Fibroblast of the aortic adventitia (primary cell): ENCODE measurements at places on chromosomes 1 and 21. TPM values are rescaled to one million over a fixed set of nuclear protein-coding genes. Genes with fewer than 3 reads are reported as not detected.

Gene CYP2J2
- total RNA-seq = 0.09 TPM in 1 of 2 replicates, not detected in the other

Gene CELA2B
- total RNA-seq = not detected in 2 replicates

Gene MRPS15
- total RNA-seq = 26.0 and 56.2 TPM in 2 replicates

- no peak for DNase-seq
Measured at GRCh38 chr21:44893948-44894656, 20.6 kb upstream of the PTTG1IP start.

- DNase-seq = no peak
Measured at GRCh38 chr21:37968744-37969143, 52.5 kb upstream of the KCNJ6 start.

DNA sequence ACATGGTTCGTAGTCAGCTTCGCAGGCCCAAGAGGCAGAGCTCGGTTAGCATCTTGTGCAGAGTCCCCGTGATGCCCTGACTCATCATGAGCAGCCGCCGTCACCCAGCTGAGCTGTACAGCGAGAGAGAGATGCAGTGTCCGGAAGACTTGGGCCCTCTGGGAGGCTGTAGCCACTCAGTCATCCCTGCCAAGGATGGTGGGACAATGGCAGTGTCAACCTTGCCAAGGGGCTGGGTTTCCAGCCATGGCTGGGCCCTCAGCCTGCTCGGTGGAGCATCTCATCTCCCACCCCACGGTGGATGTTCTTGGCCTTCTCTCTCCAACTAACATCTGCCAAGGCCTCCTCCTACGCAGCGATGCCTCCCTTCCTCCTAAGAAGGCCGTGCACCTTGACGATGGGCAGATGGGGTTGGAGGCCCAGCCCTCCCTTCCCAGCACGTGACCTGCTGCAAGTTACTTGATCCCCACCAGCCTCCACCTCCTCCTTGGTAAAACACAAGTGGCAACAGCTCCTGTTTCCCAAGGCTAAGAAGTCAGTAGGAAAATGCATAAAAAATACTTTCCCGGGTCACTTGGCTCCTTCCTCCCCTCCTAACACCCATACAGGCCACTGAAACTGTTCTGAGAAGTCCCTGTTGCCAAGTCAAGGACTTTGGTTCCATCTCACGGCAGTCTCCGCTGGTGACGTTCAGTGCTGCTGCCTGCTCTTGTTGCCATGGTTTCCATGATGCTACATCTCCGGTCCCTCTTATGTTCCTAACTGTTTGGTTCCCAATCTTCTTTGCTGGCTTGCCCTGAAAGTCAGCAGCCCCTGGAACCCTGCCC is 384.7 kb upstream of the VAMP3 start:
- DNase-seq = no peak

- DNase-seq = no peak
Measured at GRCh38 chr1:100342348-100342747, 10.0 kb upstream of the CDC14A start.

DNA sequence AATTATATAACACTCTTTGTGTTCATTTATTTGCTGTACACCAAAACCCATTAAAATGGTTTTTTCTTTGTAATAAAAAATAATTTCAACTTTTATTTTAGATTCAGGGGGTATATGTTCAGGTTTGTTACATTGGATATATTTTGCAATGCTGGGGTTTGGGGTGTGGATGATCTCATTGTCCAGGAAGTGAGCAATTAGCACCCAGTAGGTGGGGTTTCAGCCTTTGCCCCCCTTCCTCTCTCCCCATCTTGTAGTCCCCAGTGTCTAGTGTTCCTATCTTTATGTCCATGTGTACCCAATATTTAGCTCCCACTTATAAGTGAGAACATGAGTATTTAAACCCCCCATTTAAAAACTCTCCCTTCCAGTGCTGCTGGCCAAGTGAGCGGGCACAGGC is 184.6 kb downstream of the RHOU start:
- no peak for DNase-seq

DNA sequence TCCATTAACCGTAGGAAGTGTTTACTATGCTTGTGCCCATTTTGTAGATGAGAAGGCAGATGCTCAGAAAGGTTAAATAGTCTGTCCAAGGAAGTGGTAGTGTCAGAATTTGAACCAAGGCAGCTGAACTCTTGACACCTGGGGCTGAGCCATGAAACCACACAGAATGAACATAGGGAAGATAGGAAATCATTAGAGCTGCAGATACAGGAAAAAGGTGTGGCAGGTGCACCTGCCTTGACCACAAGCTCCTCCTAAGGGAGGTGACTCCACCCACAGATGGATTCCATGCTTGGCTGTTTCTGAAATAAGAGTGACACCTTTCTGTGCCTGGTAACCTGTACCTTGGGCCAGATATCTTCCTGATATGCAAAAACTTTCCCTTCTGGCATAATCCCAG is 69.9 kb upstream of the IGSF21 start:
- DNase-seq = no peak

DNA sequence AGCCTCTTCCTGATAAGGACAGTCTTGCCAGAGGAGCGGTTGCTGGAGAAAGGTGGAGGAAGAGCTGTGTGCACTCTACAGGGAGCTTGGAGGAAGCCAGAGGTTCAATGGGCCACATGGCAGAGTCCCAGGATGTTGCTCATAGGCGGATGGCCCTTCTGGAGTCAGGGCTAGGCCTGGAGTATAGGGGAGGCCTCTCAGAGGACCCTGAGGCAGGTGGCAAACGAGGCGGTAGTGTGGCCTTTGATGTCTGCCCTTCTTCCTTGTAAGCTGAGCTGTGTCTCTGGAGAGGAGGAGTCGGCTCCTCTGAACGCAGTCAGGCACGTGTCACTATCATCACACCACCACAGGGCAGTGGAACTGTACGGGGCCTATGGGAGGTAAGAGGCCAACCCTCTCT is 8.6 kb downstream of the PKP1 start:
- DNase-seq = no peak

DNA sequence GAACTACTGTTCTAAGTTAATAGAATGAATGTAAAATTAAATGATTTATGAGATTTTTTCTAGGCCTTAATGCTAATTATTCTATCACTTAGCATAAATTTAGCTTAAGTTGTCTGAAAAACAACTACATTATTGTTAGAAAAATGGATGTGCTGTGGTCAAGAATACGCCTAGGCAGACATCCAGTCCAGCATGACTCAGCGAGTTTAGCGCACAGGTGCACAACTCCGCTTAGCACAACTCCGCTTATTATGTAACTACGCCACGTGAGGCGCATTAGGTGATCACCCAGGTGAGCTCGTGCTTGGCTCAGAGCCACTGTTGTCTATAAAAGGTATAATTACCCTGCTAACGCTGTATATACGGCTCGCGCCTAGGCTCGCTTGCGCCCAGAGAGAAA is 1043.6 kb upstream of the ADGRL4 start:
- no peak for DNase-seq

GRCh38 chr1:25682059-25682601 is 65.5 kb downstream of the MAN1C1 start:
- no peak for DNase-seq
